EH (cell line): ENCODE measurements at places on chromosomes 16 and 17.

- DNase-seq, result peak; percentile 24
Measured at GRCh38 chr17:82893779-82894178, 54.0 kb upstream of the ZNF750 start.

DNA sequence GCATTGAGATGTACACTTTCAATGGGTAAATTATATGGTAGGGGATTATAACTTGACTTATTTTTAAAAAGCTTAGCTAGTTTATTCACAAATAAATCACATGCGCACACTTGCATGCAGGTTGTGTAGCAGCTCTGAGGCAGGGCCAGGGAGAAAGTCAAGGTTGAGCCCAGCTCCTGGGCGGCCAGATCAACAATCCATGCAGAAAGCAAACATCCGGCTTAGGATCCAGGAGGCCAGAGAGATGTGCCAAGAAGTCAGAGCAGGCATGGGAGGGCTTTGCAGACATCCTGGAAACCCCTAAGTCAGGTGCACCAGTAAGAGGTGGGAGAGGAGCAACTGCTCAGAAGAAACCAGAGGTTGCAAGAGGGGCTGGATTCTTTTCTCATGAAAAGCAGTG, 186.5 kb downstream of the AXIN2 start:
- DNase-seq, result no peak

DNA sequence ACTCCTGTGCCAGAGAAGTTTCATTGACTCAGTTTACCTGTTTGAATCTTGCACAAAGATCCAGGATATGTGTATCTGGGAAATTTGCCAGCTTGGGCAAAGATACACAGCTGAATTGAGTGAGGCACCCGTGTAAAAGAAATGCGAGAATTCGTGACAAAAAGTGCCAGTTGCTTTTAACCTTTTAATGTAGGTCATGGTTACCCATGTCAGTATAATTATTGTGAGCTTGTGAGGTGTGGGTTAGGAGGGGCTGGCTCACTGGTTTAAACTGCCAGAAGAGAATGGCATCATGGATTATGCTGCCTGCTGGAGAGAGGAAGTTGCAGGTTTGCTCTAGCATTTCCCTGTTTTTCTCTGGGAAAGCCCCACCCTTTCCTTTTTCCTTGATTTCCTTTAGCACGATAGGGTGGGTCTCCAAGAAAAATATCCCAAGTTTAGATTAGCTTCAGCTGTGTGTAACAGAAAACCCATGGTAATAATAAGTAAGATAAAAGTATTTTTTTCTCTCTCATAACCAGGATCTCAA, 24.8 kb upstream of the NDRG4 start:
- no peak for DNase-seq

GRCh38 chr16:85213926-85214675, 101.8 kb upstream of the CIBAR2 start:
- DNase-seq, result no peak

GRCh38 chr16:88785106-88785924, at the start of gene PIEZO1:
PIEZO1 (minus strand) TSS chr16:88785220; CDS start chr16:88784964, 256 bp downstream.
- DNase-seq, result peak; percentile 67
